ENCODE measurements at places on chromosomes 2 and 18.

DNA sequence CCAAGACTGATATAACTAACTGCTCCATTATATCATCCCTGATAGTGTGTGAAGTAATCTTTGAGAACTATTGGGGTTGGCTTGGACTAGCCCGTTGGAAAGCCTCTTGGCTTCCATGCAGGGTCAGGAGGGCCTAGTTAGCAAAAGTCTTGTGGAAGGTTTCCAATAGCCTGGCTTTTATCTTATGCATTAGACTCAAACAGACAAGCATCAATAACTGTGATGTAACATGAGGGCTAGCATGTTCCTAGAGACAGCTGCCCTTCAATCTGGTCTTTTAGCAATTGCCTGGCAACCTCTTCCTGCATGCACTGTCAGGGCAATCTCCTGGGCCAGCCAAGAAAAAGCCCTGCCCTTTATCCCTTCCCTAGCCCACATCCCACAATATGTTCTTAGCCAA, 18.2 kb downstream of the SLC8A1 start:
- DNase-seq, result no peak

GRCh38 chr2:8241317-8241716, 440.5 kb upstream of the ID2 start:
- no peak for DNase-seq

DNA sequence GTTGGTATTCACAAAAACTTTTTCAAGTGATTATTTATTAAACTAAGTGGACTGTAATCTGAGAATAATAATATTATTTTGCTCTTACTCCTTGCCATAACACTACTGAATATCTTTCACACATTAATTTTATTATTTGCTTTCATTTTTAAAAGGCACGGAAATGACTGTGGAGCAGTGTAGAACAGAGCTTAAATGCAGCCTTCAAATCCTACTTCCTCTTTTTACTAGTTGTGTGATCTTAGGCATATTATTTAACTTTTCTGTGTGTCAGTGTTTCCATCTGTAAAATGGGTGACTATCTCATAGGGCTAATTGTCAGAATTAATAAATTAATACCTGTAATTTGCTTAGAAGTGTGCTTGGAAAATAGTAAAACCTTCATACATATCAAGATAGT, 55.5 kb upstream of the SLC8A1 start:
- DNase-seq, result no peak

- peak; percentile 37 for DNase-seq
These were observed 43.3 kb upstream of the SETBP1 start for GRCh38 chr18:44637210-44638033.

DNA sequence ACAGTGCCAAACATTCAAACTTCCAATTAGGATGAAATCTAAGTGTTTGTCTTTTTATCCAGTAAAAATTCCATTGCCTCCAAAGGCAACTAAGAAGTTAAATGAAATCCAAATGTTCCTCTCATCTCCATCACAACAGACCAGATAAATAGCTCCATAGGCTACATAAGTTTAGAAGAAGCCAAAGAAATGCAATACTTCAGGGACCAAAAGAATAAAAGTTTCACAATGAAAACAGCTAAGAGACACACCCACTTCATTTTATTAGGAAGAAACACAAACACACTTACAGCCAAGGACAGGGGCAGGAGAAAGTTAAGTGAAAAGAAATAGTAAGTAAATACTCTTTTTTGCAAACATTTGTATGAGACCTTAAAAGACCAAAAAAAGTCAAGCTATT, 88.5 kb upstream of the CCDC150 start:
- DNase-seq, result no peak

DNA sequence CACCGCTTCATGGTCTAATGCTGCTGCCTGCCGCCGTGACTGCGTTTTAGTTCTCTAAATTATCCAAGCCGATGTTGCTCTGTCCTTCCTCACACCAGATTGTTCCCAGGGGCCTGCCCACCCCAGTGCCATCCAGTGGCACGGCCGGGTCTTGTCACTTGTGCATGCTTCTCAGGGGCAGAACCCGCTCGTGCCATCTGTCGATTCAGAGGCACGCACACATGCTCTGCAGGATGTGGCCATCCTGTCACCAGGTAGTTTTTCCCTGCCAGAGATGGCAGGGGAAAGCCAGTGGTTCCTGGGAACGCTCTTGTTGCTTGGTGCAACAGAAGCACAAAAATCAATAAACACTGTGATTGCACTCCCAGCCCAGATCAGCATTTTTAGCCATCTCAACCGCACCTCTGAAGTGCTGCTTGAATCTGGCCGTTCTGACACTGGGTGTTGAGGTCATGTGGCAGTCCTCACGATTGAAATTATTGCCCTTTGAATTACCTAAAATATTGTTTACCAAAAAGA, 119.6 kb upstream of the BOD1L2 start:
- no peak for DNase-seq

DNA sequence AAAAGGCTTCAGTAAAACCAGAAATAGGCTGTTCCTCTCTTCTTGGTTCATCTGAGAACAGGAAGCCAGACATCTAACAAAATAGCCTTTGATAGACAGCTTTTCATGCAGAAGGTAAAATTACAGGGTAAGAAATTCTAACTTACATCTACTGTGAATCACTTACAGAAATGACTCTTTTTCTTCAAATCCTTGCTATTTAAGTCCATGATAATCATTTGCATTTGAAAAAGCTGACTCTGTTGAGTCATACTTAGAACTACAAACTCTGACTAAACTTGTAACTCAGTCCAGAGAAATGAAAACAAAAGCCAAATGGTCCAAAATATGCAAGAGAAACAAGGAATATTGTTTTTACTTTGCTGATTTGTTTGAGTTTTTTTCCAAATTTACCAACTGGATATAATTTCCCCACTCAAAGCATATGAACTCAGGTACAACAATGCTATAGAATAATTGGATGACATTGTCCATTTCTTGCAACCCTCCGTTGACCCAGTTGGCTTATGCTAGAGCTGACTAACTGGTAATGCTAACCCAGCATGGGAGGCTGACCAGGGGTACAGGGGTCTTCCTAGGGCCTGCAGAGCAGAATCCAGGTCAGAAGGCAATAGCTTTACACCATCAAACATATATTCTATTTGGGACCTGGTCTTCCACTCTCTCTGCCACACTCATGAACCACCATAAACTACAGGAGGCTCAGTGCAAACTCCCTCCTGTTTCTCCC, 18.8 kb upstream of the MREG start:
- peak; percentile 86 for DNase-seq

DNA sequence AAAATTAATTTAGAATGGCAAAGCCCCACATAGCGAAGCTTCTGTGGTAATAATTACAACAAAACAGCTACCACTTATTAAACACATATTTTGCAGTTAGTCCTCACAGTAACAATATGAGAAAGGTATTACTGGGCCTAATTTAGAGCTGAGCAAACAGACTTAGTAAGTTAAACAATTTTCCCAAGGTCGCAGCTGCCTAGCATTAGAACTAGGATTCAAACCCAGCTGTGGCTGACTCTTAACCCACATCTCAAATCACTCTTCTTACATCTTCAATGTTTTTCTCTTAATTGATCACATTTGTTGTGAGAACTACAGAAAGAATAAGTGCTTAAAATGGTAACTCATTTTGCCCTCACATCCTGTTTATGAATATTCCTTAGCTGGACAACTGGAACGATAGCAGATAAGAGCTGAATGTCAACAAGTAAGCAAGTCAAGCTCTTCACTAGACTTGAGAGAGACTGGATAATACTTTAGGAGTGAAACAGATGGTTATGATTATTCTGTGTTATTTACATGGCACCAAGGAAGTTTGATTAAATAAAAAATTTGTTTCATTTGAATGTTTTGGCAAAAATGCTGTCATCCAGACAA, 59.4 kb upstream of the TMEM17 start:
- DNase-seq, result no peak
